Right kidney (tissue), 9 donors: ENCODE measurements at places on chromosomes 1 and 21.

GRCh38 chr1:156836041-156836654, 19.5 kb upstream of the SH2D2A start:
- DNase-seq: no peak

- peak; percentile 47 for DNase-seq
Observed at GRCh38 chr1:63329621-63330330, 7.4 kb downstream of the FOXD3 start.

DNA sequence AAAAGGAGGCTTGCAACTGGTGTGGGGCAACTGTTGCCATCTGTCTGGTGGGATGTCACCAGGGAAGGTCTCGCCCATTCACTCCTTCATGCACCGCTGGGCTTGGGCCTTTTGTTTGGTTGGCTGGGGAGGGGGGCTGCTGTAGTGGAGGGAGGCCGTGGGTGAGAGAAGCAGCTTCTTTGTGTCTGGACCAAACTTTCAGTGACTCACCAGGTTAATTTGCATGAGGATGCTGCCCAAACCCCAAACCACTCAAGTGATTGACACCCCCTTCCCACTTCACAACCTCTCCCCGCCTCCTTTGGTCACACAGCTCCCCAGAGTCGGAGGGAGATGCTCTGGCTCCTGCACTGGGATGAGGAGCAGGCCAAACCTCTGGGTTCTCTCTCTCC, 19.7 kb downstream of the BTG2 start:
- no peak for DNase-seq

DNA sequence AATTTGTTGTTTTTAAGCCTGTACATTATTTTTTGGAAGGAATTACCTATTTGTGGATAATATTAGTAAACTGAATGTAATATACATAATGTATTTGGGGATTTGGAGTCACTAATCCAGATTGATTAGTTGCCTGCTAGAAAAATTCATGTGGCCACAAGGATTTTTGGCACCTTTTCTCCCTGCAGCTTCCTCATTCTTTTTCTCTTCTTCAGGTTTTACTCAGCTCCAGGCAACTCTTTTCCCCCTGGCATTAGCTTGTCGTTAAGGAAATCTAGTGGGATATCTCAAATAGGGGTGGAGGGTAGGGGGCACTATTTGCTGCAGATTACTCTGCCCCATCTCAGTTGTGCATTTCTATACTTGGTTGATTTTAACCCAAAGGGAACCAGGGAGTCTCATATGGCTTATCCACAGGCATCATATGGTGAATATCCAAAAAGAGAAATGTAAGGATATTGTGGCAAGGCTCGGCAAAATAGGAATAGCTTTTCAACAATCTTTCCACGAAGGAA, 203.1 kb downstream of the NFIA start:
- DNase-seq: no peak
